AG04450 (cell line): ENCODE measurements at places on chromosomes 12 and 14.

DNA sequence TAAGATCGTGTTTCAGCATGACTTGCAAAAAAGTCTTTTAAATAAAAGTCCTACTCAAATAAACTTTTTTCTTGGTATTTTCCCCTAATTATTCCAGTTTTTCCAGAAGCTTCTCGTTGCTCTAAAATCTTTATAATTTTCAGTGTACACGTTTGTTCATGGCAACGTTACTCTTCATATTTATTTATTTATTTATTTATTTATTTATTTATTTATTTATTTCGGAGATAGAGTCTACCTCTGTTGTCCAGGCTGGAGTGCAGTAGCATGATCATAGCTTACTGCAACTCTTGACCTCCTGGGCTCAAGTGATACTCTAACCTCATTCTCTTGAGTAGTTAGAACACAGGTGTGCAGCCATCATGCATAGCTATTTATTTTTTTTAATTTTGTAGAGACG, 438.3 kb upstream of the MDGA2 start:
- no peak for DNase-seq

DNA sequence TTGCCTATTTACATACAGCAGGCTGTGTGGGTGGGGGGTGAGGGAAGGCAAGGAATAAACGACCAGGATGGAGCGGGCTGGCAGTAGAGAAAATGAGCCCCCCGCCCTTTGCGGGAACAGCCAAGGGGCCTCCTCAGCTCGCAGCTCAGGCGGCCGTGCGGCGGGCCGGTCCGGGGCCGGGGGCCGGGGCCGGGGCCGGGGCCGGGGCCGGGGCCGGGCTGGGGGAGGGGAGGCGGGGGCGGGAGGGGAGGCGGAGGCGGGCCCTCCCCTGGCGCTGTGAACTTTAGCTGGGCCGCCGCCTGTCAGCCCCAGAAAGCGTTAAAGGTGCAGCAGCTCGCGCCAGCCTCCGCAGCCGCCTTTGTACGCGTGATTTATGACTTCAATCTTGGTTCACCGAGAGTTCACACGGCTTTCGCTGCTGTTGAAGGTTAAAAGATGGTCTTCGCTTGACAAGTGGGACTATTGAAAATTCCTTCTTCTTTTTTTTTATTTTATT, 28.8 kb downstream of the HOXC4 start:
- no peak for DNase-seq

GRCh38 chr12:119835068-119835467, 42.1 kb downstream of the CIT start:
- DNase-seq: no peak

DNA sequence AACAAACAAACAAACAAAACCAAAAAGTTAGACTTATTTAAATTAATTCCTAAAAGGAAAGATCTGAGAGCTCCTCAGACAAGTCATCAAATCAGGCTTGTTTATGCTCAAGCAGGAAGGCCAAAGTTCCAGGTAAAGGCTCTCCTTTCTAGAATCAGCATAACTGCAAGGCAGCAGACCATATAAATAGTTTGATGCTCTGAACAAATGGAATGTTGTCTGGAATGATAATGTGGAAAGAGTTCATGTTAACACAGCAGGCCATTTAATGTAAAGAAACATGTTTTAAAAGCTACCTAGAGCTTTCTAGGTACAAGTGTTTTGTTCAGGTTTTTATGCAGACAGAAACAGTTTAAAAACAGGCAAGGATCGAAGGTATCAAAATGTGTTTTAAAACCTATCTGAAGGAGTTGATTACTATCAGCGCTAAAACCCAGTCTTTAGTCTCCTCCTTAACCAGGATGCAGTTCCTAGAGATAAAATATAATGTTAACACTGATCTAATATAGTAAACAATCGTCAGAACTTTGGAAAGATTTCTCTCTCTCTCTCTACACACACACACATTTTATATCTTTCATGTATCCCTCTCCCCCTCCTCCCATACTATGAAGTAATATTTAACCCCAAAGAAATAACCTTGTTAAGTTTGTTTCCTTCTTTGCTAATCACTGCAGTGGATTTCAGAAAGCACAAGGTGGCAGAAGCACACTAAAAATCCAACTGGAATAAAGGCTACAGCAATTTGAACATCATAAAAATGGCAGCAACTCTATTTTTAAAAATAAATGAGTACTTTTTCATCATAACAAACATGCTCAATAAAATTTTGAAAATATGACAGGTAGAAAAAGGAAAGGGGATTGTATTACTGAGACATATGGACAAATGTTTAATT, 135.5 kb downstream of the PAWR start:
- DNase-seq: no peak

DNA sequence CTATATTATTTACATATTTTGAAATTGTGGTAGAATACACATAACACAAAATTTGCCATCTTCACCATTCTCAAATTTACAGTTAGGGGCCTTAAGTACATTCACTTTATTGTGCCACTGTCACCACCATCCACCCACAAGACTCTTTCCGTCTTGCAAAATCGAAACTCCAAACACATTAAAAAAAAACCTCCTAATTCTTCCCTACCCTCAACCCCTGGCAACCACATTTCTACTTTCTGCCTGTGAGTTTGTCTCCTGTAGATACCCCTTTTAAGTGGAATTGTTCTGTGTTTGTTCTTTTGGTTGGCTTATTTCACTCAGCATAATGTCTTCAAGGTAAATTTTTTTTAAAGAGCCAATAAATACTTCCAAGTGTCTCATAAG, 31.6 kb upstream of the AMIGO2 start:
- no peak for DNase-seq

DNA sequence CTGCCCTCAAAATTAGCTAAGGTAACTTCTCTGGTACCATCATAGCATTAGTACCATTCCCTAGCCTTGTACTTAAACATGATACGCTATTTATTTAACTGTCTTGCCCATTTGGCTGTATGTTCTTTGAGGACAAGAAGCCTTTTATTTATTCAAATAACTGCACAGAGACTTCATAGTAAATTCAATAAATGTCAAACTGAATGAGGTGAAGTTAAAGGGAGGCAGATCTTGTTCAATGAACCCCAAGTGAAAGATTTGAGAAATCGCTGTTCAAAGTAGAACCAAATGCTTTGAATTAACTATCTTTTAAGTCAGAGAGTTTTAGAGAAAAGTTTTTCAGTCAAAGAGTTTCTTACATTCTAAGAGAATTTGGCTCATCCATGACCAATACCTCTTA, 203.6 kb downstream of the GXYLT1 start:
- DNase-seq: no peak

GRCh38 chr14:45249856-45250575, 3.0 kb downstream of the MIS18BP1 start:
- DNase-seq: peak; percentile 78

GRCh38 chr12:65232476-65233077, 45.9 kb upstream of the MSRB3 start:
- DNase-seq: no peak

- no peak for DNase-seq
Observed at GRCh38 chr12:130603396-130603965, 112.6 kb downstream of the RIMBP2 start.

GRCh38 chr14:53900499-53900898, 56.1 kb downstream of the BMP4 start:
- no peak for DNase-seq
